ENCODE measurements at places on chromosomes 2 and 18.

GRCh38 chr2:196449083-196449482 lies 190.4 kb upstream of the CCDC150 start:
- no peak for DNase-seq

GRCh38 chr2:224724331-224724730 lies 8.2 kb upstream of the CCDC195 start:
- no peak for DNase-seq

- DNase-seq: no peak
Measured at GRCh38 chr2:210768329-210768910, 212.0 kb downstream of the CPS1 start.

DNA sequence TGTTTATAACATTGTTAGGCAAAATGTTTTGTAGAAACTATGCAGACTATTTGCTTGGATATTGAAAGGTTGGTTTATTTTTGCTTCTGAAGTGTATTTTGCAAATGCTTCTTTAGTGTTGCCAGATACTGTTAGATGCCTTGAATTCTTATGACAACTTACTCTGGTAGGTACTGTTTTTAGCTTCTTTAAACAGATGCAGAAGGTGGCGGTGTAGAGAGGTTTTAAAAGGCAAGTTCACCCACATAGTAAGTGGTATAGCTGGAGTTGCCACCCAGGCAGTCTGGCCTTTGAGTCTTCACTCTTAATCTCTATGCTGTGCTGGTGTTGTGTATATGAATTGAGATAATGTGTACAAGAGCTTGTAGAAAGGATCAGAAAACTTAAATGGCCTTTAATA lies 3.6 kb downstream of the PCYOX1 start:
- no peak for DNase-seq

- peak; percentile 58 for DNase-seq
Measured at GRCh38 chr2:222859786-222860612, 837 bp upstream of the ACSL3 start.

GRCh38 chr2:227889336-227889735 lies 17.9 kb downstream of the DAW1 start:
- no peak for DNase-seq

- DNase-seq: peak; percentile 28
Measured at GRCh38 chr2:120539937-120540718, 194.2 kb downstream of the INHBB start.

DNA sequence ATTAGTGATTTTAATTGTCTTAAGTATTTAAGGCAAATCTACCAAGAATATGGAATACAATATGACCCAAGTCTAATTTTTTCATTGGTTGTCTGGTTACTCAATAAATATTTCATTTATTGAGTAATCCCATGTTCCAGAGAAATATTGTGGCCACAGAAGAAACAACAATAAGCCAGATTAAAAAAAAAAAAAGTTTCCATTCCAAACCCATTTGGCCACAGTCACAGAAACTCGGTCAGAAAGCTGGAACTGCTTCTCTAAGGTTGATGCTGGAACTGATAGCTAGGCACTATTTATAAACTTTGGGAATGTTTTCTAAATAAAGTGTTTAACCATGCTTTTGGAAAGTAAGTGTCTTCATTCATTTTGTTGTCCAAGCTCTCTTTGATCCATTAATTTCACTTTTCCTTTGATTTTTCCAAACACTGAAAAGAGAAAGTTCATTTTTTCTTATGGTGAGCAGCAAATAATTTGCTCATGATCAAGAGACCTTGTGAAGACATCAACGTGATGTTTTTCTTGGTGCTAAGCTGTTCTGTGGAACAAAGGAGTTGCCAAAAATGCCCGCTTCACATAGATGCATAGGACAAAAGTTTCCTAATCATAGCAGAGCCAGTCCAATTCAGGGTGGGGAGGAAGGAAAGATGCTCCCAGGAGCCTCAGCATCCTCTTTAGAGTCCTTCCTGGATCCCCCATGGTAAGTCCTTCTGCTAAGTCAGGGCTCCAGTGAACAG lies 72.1 kb upstream of the CCBE1 start:
- DNase-seq: no peak

GRCh38 chr2:71607151-71607889 lies 154.0 kb downstream of the DYSF start:
- no peak for DNase-seq

DNA sequence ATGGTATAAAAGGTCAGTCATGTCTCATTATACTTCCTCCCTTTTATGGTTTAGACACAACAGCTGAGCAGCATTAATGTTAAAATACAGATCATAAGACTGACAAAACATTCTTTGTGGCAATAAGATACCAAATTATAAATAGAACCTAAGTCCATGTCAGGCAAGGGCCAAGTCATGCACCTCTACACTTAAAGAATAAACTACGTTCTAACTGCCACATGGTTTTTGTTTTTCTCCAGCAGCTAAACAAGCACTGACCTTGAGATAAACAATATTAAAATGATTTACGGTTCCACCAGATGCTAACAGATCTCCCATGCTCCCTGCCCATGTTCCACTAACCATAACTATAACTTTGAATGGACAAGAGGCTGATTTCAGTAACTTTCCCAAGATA lies 368.6 kb upstream of the TFPI start:
- no peak for DNase-seq

GRCh38 chr2:131419441-131419840 lies 55.5 kb upstream of the RAB6D start:
- DNase-seq: no peak

GRCh38 chr18:76416911-76417310 lies 78.1 kb downstream of the ZNF516 start:
- DNase-seq: no peak

GRCh38 chr2:233092432-233093165 lies 32.5 kb downstream of the INPP5D start:
- DNase-seq: no peak

DNA sequence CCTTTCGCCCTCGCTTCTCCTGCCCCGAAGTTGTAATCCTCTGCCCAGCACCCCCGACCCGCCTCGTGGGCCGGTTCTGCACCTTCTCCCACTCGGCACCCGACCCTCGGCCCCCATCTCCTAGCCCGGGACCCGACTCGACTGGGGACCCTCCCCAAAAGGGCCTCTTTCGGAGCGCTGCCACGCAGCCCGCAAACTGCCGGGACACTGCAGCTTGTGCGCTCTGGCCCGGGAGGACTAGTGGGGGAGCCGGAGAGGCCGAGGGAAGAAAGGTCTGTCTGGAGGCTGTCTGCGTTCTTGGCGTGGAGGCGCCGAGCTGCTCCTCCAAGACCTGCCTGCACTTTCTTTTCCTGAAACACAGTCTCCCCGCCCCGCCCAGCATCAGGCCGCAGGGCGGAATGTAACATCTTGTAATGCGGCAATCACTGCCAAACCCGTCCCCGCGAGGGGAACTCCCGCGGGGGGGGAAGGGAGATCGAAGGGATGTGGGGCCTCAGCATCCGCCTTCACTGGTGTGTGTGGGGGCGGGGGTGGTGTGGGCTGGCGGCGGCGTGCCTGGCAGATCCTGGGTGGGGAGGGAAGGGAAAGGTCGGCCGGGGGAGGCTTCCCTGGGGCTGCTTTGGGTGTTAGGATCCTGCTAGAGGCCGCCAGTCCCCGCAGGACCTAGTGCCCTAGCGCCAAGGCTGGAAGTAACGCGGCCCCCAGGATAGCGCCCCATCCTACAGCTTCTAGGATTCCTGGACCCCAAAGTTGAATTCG lies 7.4 kb downstream of the DLX2 start:
- no peak for DNase-seq

DNA sequence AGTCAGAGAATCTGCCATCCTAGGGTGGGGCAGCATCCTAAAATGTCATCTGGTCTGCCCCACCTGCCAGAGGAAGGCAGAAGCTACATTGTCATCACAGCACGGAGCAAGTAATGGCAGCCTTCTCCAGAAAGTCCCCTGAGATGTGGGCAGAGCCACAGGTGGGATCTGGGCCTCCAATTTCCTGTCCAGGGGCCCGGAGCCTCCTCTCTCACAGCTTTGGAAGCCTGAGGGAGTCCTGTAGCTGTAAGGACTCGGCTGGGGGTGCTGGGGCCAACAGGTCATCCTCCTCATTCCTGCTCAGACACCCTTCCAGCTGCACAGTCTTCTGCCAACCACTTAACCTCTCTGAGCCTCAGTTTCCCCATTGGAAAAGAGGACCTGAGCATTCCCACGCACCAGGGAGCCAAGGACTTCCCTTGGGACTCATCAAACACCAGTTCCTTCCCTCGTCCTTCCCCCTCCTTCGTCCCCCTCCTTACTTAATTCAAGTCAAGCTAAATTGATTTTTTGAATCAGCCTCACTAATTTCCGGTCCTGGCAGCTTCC lies 48.6 kb upstream of the ID2 start:
- DNase-seq: no peak

DNA sequence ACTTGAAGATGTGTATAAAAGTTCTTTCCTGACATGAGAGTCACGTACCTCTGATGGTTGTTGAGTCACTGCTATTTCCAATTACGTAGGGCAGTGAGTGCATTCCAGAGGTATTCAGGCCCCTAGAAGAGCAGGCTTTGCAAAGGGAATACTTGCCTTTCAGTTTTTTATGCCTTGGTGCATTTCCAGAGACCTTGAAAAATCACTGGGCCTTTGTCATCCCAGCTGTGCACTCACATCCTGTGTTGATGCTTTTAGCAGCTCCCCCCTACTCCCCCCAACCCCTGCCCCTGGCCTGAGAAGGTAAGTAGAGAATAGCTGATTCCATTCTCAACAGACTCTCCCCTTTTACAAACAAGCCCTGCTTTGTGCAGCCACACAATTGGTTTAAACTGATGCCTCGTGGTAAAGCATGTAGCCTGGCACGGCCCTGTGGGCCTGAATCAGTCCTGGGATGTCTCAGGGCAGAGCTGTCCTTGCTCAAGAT lies 174.2 kb downstream of the PRPF40A start:
- no peak for DNase-seq

DNA sequence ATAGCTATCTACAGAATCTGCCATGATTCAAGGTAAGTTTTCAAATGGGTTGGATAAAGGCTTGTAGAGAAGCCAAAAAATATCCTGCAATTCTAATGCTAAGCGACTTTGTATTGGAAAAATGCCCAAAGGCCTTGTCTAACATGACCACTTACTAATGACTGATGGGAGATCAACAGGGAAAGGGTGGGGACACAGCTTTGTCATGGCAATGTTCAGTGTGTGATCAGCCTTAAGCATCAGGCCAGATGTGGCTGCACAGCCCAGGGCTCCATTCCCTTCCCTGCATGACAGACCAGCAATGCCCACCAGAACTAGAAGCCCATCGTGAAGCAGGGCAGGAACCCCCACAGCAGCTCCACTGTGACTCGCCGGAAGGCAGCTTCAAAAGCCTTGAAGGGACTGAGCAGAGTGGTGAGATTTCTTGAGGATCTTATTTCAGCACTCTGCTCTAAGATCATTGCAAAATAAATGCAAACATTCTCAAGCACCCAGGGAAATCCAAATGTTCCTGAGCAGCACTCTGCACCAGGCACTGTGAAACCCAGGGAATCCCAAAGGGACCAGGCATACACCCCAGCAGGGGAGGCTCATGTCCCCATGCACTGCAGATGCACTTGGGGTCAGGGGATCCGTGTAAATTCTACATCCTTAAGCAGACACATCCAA lies 517.9 kb upstream of the SMIM21 start:
- DNase-seq: no peak

GRCh38 chr2:9554921-9555296 lies 721 bp downstream of the ADAM17 start:
- peak; percentile 32 for DNase-seq

GRCh38 chr18:73980289-73980979 lies 167.2 kb downstream of the FBXO15 start:
- DNase-seq: peak; percentile 25

GRCh38 chr2:235512699-235513053 lies 18.8 kb downstream of the AGAP1 start:
- DNase-seq: no peak

DNA sequence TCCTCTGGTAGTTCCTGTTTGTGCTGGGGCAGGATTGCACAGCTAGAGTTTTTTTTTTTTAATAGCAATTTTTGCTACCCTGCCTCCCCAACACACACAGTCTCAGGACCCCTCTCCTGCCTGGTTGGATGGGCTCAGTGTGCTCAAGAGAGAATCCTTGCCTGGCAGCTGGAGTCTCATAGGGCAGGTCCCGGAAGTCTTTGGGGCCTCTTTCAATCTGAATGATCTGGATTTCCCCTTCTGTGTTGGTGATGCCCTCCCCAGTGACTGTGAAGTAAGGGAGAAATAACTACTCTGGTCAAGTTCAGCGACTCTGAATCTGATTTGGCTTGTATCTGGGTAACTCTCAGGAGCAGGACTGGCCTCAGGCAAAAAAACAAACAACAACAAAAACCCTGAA lies 220.6 kb upstream of the LRRTM1 start:
- no peak for DNase-seq

- DNase-seq: no peak
Measured at GRCh38 chr2:188319838-188320237, 28.2 kb downstream of the GULP1 start.

GRCh38 chr2:119419065-119419464 lies 12.6 kb upstream of the TMEM37 start:
- DNase-seq: no peak

- no peak for DNase-seq
Measured at GRCh38 chr2:235848055-235848454, 320.1 kb downstream of the GBX2 start.

Measured in NCI-H510A treated with DMSO at 0.1 percent for 48 hours (cell line).